Stimulated activated CD8-positive, alpha-beta memory T cell treated with anti-CD3 and anti-CD28 coated beads, Interleukin-4, amount 100 ng/mL, for 1 hour (primary cell): ENCODE measurements at places on chromosomes 3 and 15.

DNA sequence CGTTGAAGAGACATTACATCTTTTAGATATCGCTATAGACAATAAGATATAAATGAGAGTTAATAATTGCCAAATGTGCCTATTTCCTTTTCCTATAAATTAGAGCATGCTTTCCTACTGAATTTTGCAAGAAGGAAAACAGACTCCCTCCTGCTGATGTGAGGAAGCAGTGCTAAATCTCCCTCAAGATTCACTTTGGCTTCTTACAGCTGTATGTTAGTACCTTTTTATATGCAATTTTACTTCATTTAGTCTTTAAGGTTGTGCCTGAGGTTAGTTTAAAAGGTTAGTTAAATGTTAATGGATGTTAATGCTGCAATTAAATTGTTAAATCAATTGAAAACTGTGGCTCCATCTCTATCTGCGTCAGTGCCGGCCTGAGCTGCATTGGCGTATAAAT is 728.8 kb downstream of the NR2F2 start:
- no peak for DNase-seq

DNA sequence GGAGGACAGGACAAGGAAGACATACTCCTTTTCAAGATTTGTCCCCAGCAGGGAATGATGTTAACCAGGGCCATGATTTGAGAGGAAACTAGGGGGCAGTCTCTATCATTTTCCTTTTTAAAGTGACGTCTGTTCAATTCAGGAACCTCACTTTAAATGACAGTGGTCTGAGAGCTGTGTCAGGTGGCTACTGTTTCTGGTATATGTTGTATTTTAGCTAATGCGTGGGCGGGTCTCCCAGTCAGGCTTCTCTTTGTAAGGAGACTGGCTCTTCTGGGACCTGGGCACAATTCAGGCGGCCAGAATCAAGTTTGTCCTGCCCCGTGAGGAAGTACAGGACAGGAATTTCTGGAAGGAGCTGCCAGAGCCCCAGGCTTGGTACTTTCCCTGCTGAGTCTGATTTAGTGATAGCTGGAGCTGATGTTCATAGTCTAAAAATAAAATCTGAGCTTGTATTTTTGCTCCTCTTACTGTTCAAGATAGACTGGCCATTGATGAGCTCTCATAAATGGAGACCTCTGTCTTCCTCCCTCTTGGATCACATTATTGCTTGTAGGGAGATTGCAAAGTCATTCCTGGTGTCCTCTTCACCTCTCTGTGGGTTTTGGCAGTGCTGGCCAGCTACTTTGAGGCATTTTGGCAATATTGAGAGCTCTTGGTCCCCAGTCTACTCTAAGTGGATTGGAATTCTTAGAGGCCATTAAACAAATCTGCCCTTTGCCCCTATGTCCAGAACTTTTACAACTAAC is 25.6 kb downstream of the SQOR start:
- no peak for DNase-seq

DNA sequence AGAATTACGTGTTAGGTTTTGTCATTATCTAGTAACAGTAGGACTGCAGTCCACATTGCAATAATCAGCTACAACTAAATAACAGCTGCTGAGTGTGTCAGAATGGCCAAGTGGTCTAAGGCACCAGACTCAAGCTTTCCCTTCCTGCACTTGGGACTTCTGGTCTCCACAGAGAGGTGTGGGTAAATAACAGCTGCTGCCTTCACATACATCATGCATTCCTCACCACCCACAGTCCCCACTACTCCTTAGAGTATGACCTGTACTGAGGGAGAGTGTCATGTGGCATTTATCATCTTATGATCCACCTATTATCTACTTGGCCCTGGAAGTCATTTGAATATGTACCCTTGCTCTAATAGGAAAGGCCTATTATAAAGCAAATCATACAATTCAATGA is 22.2 kb upstream of the ZMAT3 start:
- DNase-seq: no peak

DNA sequence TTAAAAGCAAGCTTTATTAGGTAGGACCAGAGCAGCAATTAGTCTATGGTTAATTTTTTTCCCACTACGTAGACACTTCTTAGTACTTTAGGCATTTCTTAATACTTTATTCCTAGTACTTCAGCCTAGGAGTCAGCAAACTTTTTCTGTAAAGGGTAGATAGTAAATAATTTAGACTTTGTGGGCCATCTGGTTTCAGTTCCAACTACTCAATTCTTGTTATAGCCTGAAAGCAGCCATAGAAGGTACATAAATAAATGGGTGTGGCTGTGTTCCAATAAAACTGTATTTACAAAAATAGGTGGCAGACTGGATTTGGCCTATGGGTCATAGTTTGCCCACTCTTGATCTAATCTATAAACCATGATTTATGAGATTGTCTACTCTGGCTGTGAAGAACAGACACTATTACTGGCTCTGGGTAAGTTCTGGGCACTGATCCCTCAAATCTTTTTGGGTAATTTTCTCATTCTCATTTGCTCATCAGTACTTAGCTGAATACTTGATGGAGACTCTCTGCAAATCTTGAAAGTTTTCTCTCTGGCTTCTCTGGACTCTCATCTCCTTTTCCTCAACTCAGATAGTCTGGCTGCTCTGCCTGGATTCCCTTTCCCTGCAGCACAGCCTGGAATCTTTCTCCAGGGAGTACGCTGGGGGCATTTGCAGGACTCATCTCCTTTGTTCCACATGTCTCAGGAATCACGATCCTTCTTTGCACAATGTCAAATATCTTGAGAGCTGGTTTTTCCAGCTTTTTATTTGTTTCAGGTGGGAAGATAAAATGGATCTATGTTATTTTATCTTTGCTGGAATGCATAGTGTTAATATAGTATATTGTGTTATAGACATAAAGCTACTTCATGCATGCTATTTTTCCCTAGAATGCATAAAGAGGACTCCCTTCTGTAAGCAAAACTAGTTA is 524.8 kb upstream of the TBL1XR1 start:
- no peak for DNase-seq

- DNase-seq: no peak
Observed at GRCh38 chr3:76487446-76487845, 552.5 kb upstream of the ROBO2 start.

- no peak for DNase-seq
Observed at GRCh38 chr3:45507820-45508317, 86.7 kb upstream of the LIMD1 start.

GRCh38 chr3:119315600-119316312 is 21.6 kb downstream of the ARHGAP31 start:
- no peak for DNase-seq

DNA sequence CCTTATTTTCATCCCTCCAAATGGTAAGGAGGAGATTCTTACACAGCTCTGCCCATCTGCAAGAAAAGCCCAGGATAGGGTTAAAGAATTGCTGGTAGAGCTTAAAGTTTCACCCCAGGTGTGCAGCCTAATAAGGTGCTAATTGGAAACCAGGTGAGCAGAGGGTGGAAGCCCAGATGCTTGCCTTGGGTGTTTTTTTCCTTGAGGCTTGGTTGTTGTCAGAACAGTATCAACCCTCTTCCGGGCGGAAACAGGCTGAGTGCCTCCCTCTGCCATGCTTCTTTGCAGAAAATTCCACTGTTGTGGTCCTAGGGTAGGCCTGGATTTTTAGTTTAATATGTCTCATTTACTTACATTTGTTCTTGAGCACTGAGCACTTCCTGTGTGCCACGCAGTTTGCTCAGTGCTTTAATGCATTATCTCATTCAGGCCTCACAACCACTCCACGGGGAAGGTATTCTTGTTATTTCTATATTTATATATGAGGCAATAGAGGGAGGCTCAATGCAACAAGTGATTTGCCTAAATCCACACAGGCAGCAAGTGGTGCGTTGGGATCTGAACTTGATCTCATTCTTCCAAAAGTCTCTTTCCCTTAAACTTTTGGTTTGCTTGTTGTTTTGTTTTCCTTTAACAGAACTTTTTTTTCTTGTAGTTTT is 115.0 kb upstream of the LRIG1 start:
- no peak for DNase-seq

DNA sequence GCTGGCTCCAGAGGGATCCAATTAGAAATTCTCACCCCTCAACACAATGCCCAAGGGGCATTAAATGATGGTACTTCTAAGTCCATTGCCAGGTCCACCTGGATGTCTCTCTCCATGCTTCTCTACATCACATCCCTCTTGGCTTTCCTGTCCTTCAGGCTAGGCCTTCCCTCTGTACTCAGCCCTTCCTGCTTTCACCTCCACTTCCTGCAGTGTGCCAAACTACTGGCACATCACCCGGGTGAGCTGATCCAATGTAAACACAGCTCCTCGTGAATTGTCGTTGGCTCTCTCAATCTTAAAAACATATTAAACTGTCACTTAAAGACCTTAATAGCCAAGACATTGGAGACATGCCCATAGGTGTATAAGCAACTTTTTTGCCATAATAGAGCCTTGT is 4.0 kb downstream of the LMCD1 start:
- DNase-seq: no peak

DNA sequence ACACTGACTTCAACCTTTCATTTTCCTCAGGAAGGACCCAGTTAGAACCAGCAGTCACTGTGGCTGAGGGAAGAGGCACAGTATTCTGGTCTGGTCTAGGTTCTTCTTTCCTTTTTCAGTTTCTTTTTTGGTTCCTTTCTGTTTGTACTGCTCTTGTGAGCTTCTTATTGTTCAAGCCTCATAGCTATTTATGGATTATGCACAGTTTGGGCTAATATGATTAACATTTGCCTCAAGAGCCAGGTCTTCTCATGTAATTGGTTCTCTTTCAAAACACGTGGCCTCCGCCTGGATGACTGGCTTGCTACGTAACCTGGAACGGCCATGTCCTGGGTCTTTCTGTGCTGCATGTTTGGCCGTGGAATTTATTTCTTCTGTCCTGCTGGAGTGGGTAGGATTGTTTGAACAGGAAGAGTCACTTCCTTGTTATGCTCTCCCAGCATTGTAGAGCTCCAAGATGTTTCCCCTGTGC is 43.3 kb downstream of the RBMS3 start:
- DNase-seq: no peak

DNA sequence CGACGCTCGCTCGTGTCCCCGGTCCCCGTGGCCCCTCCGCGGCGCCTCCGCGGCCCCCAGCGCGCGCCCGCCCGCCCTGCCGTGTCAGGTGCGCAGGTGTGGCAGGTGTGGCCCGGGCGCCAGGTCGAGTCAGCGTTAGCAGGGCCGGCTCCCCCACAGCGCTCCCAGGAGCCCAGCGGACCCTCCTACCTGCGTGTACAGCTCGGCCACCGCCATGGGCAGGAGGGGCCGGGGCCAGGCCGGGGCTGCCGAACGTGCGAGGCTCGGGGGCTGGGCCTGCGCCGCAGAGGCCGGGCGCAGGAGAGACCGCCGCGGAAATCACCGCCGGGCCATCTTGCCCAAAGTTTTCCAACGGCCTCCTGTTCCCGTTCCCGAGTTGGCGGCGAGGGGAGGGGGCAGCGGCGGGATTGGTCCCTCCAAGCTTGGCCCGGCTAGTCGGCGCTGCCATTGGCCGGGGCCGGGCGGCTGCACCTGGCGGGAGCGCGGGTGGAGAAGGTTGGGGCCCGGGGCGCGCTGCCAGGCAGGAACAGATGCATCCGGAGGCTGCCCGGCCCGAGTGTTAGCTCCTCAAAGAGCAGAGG is at the start of gene MYO5C:
TSS of gene MYO5C (minus strand) at position 384 of the 581 bp plus-strand sequence. CDS start at position 216, 168 bp downstream.
- no peak for DNase-seq

- DNase-seq: no peak
Observed at GRCh38 chr3:112736805-112737566, 96.0 kb upstream of the CCDC80 start.

- no peak for DNase-seq
Observed at GRCh38 chr3:184498986-184499606, 62.5 kb upstream of the EPHB3 start.

DNA sequence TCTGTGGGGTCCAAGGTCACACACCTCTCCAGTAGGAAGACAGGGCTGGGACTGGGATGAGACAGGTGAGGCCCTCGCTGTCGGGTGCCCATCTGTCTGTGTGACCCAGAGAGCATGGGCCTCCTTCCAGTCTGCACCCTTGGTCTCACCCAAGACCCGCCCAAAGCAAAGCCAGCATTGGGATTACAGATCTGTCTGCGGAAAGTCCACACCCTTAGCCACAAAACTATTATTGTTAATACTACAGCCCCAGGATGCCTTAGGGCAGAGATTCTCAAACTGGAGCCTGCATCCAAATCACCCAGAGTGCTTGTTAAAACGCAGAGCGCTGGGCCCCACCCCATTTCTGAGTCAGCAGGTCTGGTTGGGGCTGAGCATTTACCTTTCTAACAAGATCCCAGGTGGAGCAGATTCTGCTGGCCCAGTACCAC is 58.5 kb upstream of the ZNF148 start:
- DNase-seq: no peak

DNA sequence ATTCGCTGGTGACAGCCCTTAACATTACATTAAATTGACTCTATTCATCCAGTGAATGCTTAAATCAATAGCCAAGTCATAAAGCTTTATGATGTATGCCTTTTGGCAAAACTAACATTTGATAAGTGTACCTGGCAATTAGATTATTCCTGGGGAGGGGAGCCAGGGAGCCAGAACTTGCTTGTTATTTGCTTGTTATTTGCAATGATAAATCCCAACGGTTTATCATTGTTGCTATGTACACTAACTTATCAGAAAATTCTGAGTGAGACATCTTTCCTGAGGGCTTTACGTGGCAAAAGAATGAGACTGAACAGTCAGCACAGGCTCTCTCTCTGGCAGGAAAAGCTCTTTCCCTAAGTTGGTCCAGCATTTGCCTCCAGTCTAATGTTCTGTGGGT is 35.8 kb upstream of the FBN1 start:
- DNase-seq: no peak

- no peak for DNase-seq
Observed at GRCh38 chr15:96170979-96171739, 159.3 kb upstream of the NR2F2 start.

- DNase-seq: no peak
Observed at GRCh38 chr15:68739390-68740080, 81.2 kb downstream of the ANP32A start.
